ENCODE measurements at places on chromosomes 2 and 18. TPM values are rescaled to one million over a fixed set of nuclear protein-coding genes. Genes with fewer than 3 reads are reported as not detected.

The SIX2 gene
- 11.9 TPM for total RNA-seq

The MYCN gene
- not detected for total RNA-seq

The CKAP2L gene
- 17.7 TPM for total RNA-seq

The MEP1B gene
- total RNA-seq: not detected

The TXNL4A gene
- total RNA-seq: 106 TPM

The SESTD1 gene
- total RNA-seq: 208 TPM
